CD4-positive, alpha-beta T cell (primary cell): ENCODE measurements at places on chromosomes 12 and 14. TPM values are rescaled to one million over a fixed set of nuclear protein-coding genes. Genes with fewer than 3 reads are reported as not detected.
A peak's percentile ranks its signal among the peaks of the same experiment; 100 is the strongest.

DNA sequence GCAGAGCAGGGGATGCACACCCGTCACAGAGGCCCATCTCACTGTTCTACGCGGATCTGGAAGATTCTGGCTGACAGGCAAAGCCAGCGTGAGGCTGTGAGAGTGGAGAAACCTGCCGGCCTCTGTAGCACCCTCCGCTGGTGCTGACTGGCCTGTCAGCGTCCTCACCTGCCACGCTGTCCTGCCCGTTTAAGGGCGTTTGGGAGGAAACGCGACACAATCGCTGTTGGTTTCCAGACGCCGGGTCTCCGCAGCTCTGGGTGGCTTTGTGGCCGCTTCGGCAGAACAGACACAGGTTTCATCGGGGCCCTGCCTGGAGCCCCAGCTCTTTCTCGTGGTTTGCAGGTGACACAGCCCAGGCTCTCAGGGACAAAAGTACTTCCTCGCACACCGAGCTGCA, 70.6 kb downstream of the NOC4L start:
- no peaks in the 10 kb centered on the region for H3K27me3 ChIP-seq
- no peak overlapping the region for H3K4me3 ChIP-seq
- H3K27ac ChIP-seq, result no peak overlapping the region
- no peaks in the 10 kb centered on the region for H3K36me3 ChIP-seq
- peaks cover 16% of the 10 kb centered on the region for H3K4me1 ChIP-seq

GRCh38 chr12:89453121-89453978, 71.2 kb downstream of the GALNT4 start:
- H3K4me1 ChIP-seq, result no peaks in the 10 kb centered on the region
- H3K36me3 ChIP-seq, result peaks cover 13% of the 10 kb centered on the region
- no peak overlapping the region for H3K4me3 ChIP-seq
- no peaks in the 10 kb centered on the region for H3K27me3 ChIP-seq

DNA sequence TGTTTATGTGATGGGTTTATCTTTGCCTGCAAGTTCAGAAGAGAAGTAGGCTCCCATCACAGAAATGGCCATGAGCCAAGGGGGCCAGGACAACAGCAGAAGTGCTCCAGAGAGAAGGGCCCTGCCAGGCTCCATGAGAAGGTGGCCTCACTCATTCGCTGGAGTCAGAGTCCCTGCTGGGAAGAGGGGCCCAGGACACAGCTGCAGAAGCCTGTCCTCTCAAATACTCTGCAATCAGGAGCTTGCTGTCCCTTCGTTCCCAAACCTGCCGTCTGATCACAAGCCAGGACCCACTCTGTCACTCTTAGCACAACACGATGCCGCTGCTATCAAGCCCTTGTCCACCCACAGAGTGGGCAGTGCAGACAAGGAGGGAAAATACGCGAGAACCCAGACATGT, 306.2 kb upstream of the FKBP4 start:
- H3K36me3 ChIP-seq, result no peaks in the 10 kb centered on the region
- no peaks in the 10 kb centered on the region for H3K27me3 ChIP-seq
- H3K4me3 ChIP-seq, result no peak overlapping the region
- H3K27ac ChIP-seq, result no peak overlapping the region
- no peaks in the 10 kb centered on the region for H3K4me1 ChIP-seq

- DNase-seq, result no peak
- H3K27me3 ChIP-seq, result no peaks in the 10 kb centered on the region
- peak overlapping the region; percentile 48 for H3K4me3 ChIP-seq
Observed at GRCh38 chr12:50110762-50111351, 1.2 kb upstream of the COX14 start.

GRCh38 chr12:1054117-1054870, 63.3 kb downstream of the ERC1 start:
- no peaks in the 10 kb centered on the region for H3K4me1 ChIP-seq
- H3K27me3 ChIP-seq, result no peaks in the 10 kb centered on the region
- DNase-seq, result no peak
- H3K4me3 ChIP-seq, result no peak overlapping the region
- H3K36me3 ChIP-seq, result no peaks in the 10 kb centered on the region
- H3K27ac ChIP-seq, result no peak overlapping the region

DNA sequence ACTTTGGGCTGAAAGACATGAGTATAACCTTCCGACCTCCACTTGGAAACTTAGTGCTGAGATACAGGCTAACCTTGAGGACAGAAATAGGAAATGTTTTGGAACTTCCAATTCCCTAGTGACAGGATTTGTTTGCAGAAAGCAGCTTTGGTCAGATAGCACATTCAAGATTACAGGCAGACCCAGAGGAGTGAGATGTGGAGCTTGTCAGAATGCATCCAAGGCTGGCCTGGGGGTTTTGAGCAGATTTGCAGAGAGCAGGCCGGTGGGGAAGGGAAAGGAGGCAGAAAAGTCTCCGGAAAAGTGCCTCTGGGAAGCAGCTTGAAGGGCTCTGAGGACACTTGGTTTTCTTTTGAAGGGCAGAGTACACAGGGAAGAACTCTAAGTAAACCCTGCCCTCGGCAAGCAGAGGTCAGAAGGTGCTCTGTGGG, 180.3 kb downstream of the ETV6 start:
- peaks cover 18% of the 10 kb centered on the region for H3K36me3 ChIP-seq
- no peak overlapping the region for H3K4me3 ChIP-seq
- DNase-seq, result no peak
- peaks cover 16% of the 10 kb centered on the region for H3K4me1 ChIP-seq
- no peaks in the 10 kb centered on the region for H3K27me3 ChIP-seq

The CSRP2 gene
- total RNA-seq, result not detected

The TRHDE gene
- total RNA-seq, result not detected

GRCh38 chr12:86721713-86722397, 465.7 kb upstream of the MGAT4C start:
- no peaks in the 10 kb centered on the region for H3K4me1 ChIP-seq
- no peak for DNase-seq
- H3K36me3 ChIP-seq, result no peaks in the 10 kb centered on the region
- H3K4me3 ChIP-seq, result no peak overlapping the region
- H3K27me3 ChIP-seq, result no peaks in the 10 kb centered on the region

DNA sequence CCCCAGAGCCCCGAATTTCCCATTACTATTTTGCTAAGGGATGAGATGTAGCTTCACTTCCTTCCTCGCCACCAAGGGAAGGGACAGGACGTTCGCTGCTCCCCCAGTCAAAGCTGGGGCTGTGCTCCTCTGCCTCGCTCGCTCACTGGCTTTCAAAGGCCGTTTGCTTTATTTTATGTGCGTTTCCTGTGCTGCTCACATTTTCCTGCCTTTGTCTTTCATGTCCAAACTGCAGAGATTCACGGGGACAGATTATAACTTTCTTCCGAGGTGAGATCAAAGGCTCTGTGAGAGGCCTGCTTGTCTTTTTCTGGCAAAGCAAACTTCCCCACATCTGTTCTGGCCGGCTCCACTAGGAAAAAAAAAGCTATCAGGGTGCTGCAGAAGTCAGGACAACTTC, 76.0 kb upstream of the FZD10 start:
- peak overlapping the region; percentile 1 for H3K27ac ChIP-seq
- peaks cover 27% of the 10 kb centered on the region for H3K4me1 ChIP-seq
- peaks cover 2% of the 10 kb centered on the region for H3K27me3 ChIP-seq
- DNase-seq, result peak; percentile 31
- no peaks in the 10 kb centered on the region for H3K36me3 ChIP-seq

- no peak overlapping the region for H3K27ac ChIP-seq
- no peaks in the 10 kb centered on the region for H3K36me3 ChIP-seq
- DNase-seq, result no peak
- H3K4me1 ChIP-seq, result no peaks in the 10 kb centered on the region
Observed at GRCh38 chr12:67048371-67048770, 220.8 kb upstream of the CAND1 start.

GRCh38 chr14:97948841-97949240, 1151.7 kb downstream of the VRK1 start:
- peaks cover 34% of the 10 kb centered on the region for H3K36me3 ChIP-seq
- H3K27ac ChIP-seq, result no peak overlapping the region
- DNase-seq, result no peak
- no peaks in the 10 kb centered on the region for H3K4me1 ChIP-seq
- H3K27me3 ChIP-seq, result no peaks in the 10 kb centered on the region

The GAS2L3 gene
- 0.27 TPM for total RNA-seq

- H3K4me1 ChIP-seq, result peaks cover 18% of the 10 kb centered on the region
- no peak for DNase-seq
- no peaks in the 10 kb centered on the region for H3K36me3 ChIP-seq
- H3K27ac ChIP-seq, result no peak overlapping the region
- H3K27me3 ChIP-seq, result no peaks in the 10 kb centered on the region
Observed at GRCh38 chr12:12791756-12792369, 6.4 kb downstream of the APOLD1 start.

DNA sequence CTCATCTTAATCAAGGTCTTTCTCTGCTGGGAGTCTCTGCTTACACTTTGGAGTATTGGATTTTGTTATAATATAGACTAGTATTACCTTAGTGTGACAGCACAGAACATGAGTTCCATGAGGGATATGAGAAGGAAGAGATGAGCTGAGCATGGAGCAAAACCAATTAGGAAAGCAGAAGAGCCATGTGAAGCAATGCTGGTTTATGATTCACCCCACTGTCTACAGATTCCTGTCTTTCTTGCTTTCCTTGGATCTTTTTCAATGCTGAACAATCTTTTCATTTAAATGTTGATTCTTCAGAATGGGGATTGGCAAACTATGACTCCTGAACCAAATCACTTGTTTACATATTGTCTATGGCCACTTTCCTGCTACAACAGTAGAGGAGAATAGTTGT, 70.4 kb upstream of the KITLG start:
- no peak overlapping the region for H3K27ac ChIP-seq
- H3K36me3 ChIP-seq, result no peaks in the 10 kb centered on the region
- H3K4me3 ChIP-seq, result no peak overlapping the region
- H3K4me1 ChIP-seq, result no peaks in the 10 kb centered on the region
- no peaks in the 10 kb centered on the region for H3K27me3 ChIP-seq

- no peaks in the 10 kb centered on the region for H3K36me3 ChIP-seq
- H3K27ac ChIP-seq, result no peak overlapping the region
- H3K27me3 ChIP-seq, result no peaks in the 10 kb centered on the region
- no peak for DNase-seq
Observed at GRCh38 chr12:14280921-14281320, 84.6 kb upstream of the ATF7IP start.

- no peak overlapping the region for H3K27ac ChIP-seq
- no peak for DNase-seq
- peaks cover 2% of the 10 kb centered on the region for H3K4me1 ChIP-seq
Observed at GRCh38 chr12:69149270-69149669, 90.1 kb upstream of the CPSF6 start.

The GLIPR1 gene
- total RNA-seq, result 47.7 TPM

- no peaks in the 10 kb centered on the region for H3K4me1 ChIP-seq
- H3K27me3 ChIP-seq, result no peaks in the 10 kb centered on the region
- H3K4me3 ChIP-seq, result no peak overlapping the region
- DNase-seq, result no peak
- no peaks in the 10 kb centered on the region for H3K36me3 ChIP-seq
- no peak overlapping the region for H3K27ac ChIP-seq
Observed at GRCh38 chr12:128476266-128476665, 209.3 kb downstream of the TMEM132C start.

DNA sequence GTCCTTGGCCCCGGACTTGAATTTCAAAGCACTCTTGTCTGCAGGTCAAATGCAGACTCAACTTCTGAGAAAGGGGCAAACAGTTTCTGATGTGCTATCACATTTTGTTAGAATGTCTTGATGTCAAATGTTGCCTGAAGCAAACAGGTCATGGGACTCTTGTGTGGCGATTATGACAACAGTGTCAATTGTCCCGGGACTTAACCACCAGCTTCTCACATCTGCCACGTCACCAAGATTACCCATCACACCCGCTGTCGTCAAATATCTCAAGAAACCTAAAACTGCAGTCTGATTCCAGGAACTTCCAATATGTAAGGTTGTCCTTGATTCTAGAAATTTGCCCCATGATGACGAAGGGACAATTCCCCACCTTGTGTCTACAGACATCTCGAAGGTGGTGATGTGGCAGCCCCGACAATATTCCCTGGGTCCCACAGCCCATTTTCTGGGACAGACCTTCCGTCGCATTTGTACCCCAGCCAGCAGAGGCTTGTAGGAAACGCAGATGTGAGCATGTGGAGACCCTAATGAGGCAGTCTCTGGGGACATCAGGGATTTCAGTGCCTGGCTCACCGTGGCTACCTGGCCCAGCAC, 21.3 kb downstream of the LRTM2 start:
- no peak overlapping the region for H3K27ac ChIP-seq
- DNase-seq, result no peak
- no peaks in the 10 kb centered on the region for H3K27me3 ChIP-seq
- H3K36me3 ChIP-seq, result no peaks in the 10 kb centered on the region
- H3K4me1 ChIP-seq, result no peaks in the 10 kb centered on the region

GRCh38 chr14:21033133-21033698, 1.4 kb downstream of the RNASE13 start:
- H3K4me1 ChIP-seq, result no peaks in the 10 kb centered on the region
- no peak overlapping the region for H3K27ac ChIP-seq
- DNase-seq, result no peak
- no peaks in the 10 kb centered on the region for H3K36me3 ChIP-seq
- H3K4me3 ChIP-seq, result no peak overlapping the region
- H3K27me3 ChIP-seq, result peaks cover 3% of the 10 kb centered on the region

The C1QL4 gene
- total RNA-seq, result not detected

DNA sequence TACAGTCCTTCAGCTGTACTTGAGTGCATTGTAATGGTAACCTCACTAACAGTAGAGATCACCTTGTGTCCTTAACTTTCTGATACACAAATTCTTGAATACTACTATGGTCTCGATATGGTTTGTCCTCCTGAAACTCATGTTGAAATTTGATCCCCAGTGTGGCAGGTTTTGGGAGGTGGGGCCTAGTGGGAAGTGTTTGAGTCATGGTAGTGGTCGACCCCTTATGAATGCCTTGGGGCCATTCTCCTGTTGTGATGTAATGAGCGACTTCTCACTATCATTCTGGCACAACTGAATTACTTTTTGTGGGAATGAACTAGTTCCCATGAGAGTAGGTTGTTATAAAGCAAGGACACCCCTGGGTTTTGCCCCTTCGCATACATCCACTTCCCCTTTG, 52.3 kb downstream of the IPO8 start:
- no peaks in the 10 kb centered on the region for H3K4me1 ChIP-seq
- peaks cover 28% of the 10 kb centered on the region for H3K36me3 ChIP-seq
- H3K4me3 ChIP-seq, result no peak overlapping the region
- DNase-seq, result no peak
- H3K27ac ChIP-seq, result no peak overlapping the region
- no peaks in the 10 kb centered on the region for H3K27me3 ChIP-seq

The CCDC38 gene
- not detected for total RNA-seq

- no peaks in the 10 kb centered on the region for H3K4me1 ChIP-seq
- no peak for DNase-seq
- H3K27me3 ChIP-seq, result no peaks in the 10 kb centered on the region
Observed at GRCh38 chr14:47826809-47827208, 151.4 kb upstream of the MDGA2 start.

DNA sequence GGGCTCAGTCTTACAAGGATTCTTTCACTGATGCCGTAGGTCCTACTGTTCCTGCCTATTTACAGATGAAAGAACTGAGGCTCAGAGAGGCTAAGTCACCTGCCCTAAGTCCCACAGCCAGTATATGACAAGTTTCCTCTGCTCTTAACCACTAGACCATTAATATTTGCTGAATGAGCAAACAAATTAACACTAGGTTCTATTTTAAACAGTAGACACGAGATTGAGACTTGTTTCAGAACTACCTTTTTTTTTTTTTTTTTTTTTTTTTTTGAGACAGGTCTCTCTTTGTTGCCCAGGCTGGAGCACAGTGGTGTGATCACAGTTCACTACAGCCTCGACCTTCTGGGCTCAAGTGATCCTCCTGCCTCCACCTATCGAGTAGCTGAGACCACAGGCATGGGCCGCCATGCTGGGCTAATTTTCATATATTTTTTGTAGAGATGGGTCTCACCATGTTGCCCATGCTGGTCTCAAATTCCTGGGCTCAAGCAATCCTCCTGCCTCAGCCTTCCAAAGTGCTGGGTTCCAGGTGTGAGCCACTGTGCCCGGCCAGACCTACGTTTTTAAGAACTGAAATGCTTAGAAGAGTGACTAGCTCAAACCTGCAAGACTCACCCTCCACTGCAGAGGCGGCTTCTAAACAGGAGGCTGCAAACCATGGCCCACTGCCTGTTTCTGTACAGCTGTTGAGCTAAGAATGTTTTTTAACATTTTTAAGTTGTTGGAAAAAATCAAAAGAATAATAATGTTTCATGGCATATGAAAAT, 12.9 kb downstream of the SYNE3 start:
- H3K4me3 ChIP-seq, result no peak overlapping the region
- H3K36me3 ChIP-seq, result peaks cover 42% of the 10 kb centered on the region
- H3K4me1 ChIP-seq, result peaks cover 69% of the 10 kb centered on the region
